Natural killer cell treated with Interleukin-12 subunit alpha and Interleukin-12 subunit beta and Interleukin-15 and Interleukin-18, amount 100 ng/mL, for 72 hours (primary cell): ENCODE measurements at places on chromosomes 4 and X. TPM values are rescaled to one million over a fixed set of nuclear protein-coding genes. Genes with fewer than 3 reads are reported as not detected.

Gene ADAM29
- total RNA-seq: not detected

Gene AKAP14
- not detected for total RNA-seq

Gene TMEM156
- total RNA-seq: 7.9 TPM

Gene ATP8A1
- 20.5 TPM for total RNA-seq

Gene HCFC1
- 105 TPM for total RNA-seq

DNA sequence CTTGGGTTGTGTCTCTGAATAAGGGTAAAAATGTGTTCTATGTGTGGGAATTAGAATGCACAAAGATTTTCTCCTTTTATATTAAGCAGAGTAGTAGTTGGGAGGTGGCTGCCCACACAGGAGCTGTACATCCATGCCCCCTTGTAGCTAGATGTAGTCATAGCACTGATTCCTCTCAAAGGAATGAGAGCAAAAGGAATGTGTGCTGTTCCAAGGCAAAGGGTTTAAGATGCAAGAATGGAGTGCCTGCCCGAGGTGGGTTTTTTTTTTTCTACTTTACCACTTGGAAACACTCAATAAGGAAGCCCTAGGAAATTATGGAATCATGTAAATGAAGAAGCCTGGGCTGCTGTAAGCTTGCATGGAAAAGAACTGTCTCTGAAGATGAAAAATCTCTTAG, 2183.2 kb upstream of the AGA start:
- DNase-seq: no peak

DNA sequence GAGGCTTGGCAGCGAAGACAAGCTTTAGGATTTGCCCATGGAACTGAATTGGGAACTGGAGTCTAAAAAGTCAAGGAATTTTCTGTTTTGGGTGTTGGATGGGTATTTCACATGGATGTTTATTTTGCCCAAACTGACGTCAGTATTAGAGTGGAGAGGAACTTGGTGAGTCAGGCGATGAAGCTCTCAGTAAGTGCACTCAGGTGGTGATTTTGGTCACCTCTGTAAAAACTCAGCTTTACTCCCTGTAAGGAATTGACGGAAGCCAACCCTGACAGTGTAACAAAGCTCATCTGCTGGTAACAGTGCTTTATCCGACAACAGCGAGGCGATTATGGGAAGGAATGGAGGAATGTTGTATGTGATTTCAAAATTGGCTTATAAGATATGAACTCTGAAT, 77.0 kb upstream of the PGRMC2 start:
- no peak for DNase-seq

DNA sequence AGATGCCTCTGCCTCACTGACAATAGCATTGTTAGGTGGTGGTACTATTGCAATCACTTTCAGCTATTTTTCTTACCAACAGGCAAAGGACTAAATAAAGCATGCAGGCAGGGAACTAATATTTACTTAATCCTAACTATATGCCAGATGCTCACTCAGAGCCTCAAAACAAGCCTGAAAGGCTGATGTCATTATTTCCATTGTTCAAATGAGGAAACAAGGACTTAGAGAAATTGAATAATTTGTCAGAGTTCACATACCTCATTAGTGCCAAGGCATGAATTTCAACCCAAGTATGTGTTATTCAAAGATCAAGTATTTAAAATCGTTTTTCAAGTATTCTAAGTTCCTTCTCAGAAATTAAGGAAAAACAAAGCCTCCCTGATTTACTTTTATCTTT, 374.9 kb upstream of the TECRL start:
- DNase-seq: no peak

DNA sequence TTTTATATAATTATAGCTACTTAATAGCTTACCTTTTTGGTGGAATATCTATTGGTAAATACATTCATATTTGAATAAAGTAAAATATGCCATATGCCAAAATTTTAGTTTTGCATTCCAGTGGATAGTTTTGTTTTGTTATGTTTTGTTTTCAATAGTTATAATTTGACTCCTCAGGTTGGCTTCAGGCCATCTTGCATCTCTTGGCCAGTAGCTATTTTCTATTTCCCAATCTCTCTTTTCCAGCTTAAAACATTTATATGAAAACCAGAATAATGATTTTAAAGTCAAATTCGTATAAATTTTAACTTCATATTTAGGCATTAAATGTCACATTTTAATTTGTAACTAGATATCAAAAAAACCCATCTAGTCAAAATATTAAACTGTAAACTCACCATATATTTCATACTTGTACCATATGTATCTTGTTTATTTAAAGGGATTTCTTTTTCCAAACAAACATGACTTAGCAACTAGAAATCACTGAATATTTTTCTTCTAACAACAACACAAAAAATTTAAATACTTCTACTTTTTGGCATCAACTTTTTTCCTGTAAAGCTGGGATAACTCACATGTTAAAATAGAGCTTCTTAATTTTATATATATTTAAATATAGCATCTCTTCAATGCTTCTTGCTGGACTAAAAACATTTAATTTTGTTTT, 1209.6 kb downstream of the PCDH7 start:
- no peak for DNase-seq

GRCh38 chrX:47229427-47229826, 3.4 kb upstream of the USP11 start:
- DNase-seq: peak; percentile 32

GRCh38 chr4:122765692-122766352, 33.3 kb downstream of the BBS12 start:
- DNase-seq: no peak

DNA sequence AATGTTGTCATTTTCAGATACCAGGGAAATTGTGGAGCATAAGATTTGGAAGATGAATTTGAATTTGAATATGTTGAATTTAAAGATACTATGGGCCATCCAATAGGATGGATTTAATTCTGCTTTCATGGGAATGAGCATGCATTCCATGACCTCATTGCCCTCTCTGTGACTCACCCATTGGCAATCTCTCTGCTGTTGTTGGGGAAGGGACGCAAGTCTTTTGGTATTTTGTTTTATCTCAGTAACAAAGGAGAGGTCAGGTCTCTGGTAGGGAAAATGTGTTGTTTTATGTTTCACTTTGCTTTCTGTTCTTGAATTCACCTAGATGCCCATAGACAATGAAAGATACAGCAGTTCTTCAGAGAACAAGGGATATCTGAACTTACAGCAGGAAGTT, 42.1 kb upstream of the MAGEA4 start:
- no peak for DNase-seq

- DNase-seq: no peak
These were observed 188.0 kb upstream of the RBPJ start for GRCh38 chr4:26132858-26133257.

DNA sequence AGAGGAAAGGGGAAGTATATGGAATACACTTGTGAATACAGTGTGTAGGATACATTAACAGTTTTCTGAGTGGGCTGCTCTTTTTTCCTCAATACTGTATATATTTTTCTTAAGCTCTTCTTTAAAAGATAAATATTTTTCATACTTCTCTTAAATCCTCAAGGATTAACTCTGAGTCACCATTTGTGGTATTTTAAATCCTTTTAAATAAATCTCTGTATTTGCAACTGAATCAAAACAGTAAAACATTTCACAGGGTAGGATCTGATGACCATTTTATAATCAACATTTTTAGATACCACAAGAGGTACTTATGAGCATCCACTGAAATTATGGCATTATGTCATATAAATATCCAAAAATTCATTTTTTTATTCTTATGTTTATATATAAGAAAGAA, 87.6 kb downstream of the GAB1 start:
- DNase-seq: no peak

- DNase-seq: no peak
These were observed 27.2 kb downstream of the HDX start for GRCh38 chrX:84475101-84475500.

DNA sequence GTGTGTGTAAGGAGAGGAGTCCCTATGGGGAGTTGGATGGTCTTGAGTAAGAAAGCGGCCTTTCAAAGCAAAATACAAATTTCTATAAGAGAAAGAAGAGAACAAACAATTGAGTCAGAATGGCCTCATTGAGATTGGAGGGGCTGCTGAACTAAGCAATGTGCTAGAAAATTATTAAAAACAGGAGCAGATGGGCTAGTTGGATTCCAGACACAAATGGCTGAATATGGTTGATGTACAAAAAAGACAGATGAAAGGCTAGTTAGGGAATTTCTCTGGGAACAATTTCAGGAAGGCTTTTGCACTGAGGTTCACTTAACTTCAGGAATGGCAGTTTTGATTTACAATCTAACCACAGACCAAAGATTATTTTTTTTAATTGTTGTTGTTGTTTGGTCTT, 1806.8 kb upstream of the TENM3 start:
- no peak for DNase-seq

DNA sequence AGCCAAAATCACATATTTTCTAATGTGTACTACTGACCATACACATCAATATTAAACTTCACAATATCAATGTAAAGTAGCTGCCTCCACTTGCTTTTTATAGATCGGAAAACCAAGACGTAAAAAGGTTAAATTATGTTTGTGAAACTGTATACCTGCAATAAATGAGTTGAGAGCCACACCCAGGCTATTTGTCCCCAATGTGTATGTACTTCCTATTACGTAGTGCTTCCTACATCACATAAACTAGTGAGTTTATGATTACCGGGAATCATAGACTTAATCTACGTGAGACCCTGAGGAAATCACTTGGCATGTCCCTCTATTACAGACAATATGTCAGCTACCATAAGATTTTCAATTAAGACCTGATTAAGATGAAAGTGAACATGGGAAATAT, 903.4 kb downstream of the RAB28 start:
- DNase-seq: no peak

- no peak for DNase-seq
These were observed 8.1 kb upstream of the DKK2 start for GRCh38 chr4:107044170-107044569.

GRCh38 chrX:13650318-13650717, 2.6 kb upstream of the TCEANC start:
- no peak for DNase-seq

GRCh38 chr4:47746122-47746521, 91.7 kb downstream of the CORIN start:
- no peak for DNase-seq

- no peak for DNase-seq
These were observed 126.7 kb upstream of the OTUD4 start for GRCh38 chr4:145307120-145307519.

DNA sequence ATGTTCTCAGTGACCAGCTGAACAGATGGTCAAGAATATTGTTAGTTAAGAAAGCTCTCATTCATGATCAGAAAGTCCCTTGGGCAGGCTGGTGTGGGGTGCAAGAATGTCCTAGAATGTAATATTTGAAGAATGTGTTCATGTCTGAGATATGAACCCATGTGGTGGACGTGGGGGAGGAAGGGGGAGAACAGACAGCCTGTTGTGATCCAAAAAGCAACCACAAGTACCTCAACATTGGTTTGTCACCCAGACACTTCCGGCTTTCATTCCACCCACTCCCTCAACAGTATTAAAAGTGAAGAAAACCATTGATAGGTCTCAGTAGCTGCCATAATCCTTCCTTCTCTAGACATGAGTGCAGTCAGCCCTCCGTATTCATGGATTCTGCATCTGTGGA, 82.2 kb downstream of the MAML3 start:
- DNase-seq: peak; percentile 88

DNA sequence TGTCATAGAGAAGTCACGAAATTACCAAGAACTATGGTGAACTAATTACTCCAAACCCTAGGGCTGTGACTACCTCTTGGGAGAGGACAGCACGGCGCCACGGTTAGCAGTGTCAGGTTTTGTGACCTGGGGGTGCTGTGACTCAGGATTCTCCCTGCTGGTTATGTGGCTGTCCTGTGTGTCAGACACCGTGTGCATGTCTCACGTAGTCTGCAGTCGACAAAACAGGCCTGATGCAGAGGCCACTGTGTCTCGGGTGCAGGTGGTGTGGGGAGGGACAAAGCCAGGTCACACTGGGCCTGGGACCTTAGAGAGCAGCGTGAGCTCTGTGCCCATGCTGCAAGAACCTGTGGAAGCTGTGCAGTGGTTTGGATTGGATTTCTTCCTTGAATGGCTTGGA, 34.1 kb downstream of the TNIP2 start:
- DNase-seq: no peak

DNA sequence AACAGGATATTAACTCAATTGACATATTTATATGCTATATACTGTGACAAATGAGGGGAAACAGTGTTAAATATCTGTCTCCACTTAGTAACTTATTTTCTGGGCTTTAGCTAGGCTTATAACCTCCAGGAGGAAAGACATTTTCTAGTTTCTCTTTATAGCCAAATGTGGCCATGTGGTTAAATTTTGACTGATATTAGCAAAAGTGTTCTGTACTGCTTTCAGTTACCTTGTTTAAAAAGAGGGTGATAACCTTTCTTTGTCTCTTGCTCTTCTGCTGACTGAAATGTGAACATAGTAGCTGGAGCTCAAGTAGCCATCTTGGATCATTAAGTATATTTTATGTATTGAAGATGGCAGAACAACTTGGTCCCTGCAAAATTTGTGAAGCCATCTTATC, 253.7 kb downstream of the PDHA2 start:
- no peak for DNase-seq

DNA sequence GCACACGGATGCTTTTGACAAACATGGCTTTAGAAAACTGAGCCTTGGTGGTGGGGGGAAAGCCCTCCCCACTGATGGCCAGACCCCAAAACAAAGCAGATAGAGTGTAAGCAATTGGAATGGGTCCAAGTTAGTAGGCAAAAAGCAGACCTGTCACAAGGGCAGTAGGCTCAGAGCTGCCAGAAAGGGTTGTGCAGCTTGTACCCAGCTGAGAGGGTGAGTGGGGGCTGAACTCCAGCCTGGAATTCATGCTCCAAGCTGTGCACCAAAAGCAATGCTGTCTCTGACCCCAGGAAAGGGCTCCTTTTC, 101.1 kb upstream of the TEX13D start:
- DNase-seq: no peak
